ENCODE measurements at places on chromosomes 11 and 22.

- DNase-seq: no peak
Measured at GRCh38 chr11:124724979-124725718, 14.6 kb upstream of the NRGN start.

- no peak for DNase-seq
Measured at GRCh38 chr11:98829971-98830370, 190.8 kb upstream of the CNTN5 start.

DNA sequence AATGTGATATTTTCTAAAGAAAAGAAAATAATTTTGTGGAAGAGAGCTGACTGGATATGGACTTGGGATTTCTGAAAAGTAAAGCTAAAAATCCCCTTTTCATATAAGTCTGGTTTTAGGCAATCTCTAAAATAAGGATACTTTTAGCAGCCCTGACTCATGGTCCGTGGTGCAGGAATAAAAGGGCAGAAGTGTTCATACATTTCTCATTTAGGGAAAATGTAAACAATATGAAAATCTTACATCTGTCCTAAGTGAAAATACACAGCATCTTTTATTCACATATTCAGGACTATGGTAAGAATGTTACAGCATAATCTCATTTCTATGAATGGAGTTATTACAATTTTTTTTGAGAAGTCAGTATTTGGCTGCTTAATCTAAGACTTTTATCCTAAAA is 735 bp upstream of the ETS1 start:
- DNase-seq: no peak

- no peak for DNase-seq
Measured at GRCh38 chr11:124069429-124070401, 28.6 kb upstream of the OR10G7 start.

- DNase-seq: no peak
Measured at GRCh38 chr11:67698247-67698646, 23.8 kb upstream of the ALDH3B2 start.

DNA sequence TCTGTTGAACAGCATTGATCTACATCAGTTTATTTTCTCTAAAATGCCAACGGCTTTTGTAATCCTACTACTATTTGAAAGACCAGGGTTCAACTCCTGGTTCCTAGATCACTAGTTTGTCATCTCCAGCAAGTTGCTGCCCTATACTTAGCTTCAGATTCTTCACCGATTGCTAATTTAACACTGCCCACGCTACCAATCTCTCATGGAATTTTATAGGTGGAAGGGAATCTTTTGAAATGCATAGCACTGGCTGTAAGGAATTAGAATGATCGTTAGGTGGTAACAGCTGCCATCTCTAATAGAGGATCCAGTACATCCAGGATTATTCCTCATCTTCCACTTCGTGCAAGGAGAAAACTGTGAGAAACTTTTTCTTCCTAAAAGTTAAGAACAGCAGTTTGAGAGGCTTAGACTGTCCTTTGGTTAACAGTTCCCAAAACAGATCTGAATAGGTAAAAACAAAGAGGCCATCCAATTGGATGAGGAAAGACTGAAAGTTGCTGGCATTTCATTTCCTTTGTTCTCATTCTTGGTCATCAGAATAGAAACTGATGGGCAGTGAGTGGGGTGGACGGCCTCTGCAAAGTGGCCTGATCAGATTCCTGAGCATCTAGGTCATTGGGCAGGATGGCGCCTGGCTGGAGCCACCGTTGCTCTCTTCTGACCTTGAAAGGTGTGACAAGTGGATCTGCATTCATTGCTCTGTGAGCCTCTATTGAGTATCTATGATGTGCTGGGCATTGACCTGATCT is 236.3 kb upstream of the SORL1-AS1 start:
- no peak for DNase-seq

DNA sequence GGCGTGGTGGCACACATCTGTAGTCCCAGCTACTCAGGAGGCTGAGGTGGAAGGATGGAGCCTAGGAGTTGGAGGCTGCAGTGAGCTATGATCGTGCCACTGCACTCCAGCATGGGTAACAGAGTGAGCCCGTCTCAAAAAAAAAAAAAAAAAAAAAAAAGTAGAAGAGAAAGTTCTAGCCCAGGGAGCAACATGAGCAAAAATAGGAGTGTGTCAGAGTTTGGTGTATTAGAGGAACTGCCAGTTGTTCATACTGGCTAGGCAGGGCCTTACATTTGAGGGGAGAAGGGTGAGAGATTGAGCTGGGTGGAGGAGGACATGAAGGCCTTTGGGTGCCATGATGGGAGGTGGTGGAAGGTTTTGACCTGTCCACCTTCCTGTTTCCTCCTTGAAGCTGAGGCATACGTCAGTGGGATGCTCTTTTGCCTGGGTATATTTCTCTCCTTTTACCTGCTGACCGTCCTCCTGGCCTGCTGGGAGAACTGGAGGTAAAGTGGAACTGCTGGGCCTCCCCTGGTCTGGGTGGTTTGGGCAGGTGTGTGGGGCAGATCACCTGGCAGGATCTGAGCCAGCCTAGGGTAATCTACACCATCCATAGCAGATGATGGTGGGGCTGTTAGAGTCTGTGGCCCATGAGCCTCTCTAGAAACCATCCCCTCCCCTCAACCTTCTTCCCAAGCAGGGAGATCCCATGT is 7.3 kb downstream of the SIDT2 start:
- DNase-seq: no peak
